M059J (cell line): ENCODE measurements at places on chromosomes 1 and 21.
A peak's percentile ranks its signal among the peaks of the same experiment; 100 is the strongest.

GRCh38 chr1:153470707-153471106 is 10.3 kb upstream of the S100A7 start:
- peak; percentile 51 for DNase-seq

GRCh38 chr1:21234779-21235178 is 55.5 kb downstream of the ECE1 start:
- peak; percentile 54 for DNase-seq

DNA sequence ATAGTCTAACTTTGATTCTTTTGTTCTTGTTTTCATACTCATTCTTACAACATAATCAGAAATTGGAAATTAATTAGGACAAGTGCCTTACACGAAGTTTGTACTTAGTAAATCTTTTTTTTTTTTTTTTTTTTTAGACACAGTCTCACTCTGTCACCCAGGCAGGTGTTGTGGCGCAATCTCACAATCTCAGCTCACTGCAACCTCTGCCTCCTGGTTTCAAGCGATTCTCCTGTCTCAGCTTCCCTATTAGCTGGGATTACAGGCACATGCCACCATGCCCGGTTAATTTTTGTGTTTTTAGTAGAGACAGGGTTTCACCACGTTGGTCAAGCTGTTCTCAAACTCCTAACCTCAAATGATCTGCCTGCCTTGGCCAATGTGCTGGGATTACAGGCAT is 12.4 kb downstream of the CHAF1B start:
- no peak for DNase-seq

DNA sequence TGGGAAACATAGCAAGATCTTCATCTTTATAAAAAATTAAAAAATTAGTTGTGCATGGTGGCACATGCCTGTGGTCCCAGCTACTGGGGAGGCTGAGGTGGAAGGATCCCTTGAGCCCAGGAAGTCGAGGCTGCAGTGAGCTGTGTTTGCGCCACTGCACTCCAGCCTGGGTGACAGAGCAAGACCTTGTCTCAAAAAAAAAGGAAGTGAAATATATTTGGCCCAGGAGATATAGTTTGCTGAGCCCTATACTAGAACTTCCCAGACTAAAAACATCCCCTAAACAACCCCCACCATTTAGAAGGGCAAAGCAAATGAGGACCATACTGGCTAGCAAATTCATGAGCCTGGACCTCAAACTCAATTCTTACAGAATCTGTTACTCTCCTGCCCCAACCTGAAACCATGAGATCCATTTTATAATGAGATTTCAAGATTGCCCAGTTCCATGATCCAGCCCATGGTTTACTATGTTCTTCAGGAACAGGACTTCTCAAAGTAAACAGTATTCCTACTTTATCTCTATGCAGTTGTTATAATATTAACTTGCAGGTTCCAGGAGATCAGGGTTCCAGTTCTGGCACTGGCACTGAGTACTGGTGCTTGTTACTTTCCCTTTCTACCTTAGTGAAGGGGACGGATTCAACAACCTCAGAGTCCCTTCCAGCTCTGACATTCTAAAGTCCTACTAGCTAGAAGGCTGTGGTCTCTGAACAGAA is 48.9 kb upstream of the TADA1 start:
- peak; percentile 48 for DNase-seq

DNA sequence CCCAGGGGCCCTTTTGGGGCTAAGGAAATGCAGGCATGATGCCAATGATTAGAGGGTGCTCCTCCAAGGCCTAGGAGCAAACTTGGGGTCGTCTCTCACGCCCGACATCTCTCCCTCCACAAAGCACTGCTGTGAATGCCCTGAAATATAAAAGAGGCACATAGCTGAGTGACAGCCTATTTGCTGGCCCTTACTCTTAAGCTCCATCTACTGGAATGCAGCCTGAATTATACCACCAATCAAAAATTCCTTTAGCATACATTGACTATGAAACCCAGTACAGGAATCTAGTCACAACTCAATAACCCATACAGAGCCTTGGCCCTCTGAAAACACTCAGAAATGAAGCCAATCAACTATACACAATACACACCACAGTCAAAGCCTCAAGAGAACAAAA is 105.5 kb downstream of the LRIG2 start:
- peak; percentile 9 for DNase-seq

- no peak for DNase-seq
These were observed 55.5 kb downstream of the CASQ2 start for GRCh38 chr1:115712911-115713609.

GRCh38 chr1:73953186-73953585 is 244.8 kb downstream of the LRRIQ3 start:
- no peak for DNase-seq

- DNase-seq = peak; percentile 50
These were observed 18.9 kb downstream of the PGBD2 start for GRCh38 chr1:248924696-248925532.

DNA sequence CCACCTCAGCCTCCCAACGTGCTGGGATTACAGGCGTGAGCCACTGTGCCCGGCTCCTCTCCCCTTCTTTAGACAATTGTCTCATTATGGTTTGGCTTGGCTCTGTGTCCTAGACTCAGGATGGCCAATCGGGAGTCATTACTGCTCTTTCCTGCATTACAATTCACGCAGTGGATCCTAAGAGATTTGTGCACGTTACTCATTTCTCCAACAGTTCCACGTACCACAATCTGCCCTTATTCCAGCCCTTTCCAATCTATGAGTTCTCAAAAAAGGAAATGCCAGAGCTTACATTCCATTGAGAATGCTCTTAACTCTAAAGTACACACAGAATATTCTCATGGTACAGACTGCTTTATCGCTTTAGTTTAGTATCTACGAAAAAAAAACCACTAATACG is 357.0 kb downstream of the GPATCH2 start:
- peak; percentile 12 for DNase-seq

GRCh38 chr1:186757851-186758250 is 70.9 kb upstream of the PLA2G4A start:
- no peak for DNase-seq

DNA sequence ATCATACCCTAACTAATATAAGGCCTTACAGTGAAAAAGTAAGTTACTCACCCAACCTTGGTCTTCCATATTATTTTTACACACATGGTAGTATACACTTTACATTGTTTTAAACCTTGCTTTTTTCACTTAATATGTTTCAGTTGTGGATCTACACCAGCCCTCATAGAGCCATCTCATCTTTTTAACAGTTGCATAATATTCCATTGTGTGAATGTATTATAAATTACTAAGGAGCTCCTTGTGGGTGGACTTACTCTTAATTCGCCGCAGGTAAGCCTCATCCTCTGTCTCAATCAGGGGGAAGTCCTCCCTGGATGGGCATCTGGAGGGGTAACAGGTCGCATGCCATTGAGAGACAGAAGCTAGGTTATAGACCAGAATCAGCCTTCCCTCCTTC is 13.2 kb downstream of the RXFP4 start:
- no peak for DNase-seq

DNA sequence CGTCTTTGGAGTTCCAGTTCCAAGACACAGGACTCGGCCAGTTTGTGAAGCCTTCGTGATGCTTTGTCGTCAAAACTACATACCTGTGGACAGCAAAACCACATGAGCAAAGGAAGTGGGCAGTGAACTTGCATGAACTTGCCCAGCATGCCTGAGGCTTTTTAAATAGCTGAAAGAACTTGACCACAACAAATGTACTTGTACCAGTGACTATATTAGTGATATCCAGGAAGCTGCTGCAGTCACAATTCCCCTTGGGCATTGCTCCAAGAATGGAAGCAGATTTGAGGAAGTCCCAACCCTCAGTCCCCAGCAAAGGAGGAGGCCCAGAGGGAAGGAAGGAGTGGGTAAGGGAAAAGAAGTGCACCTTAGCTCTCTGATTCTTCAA is 2.6 kb downstream of the FUCA1 start:
- DNase-seq = peak; percentile 100

GRCh38 chr1:71706029-71706671 is 576.2 kb downstream of the NEGR1 start:
- DNase-seq = no peak

DNA sequence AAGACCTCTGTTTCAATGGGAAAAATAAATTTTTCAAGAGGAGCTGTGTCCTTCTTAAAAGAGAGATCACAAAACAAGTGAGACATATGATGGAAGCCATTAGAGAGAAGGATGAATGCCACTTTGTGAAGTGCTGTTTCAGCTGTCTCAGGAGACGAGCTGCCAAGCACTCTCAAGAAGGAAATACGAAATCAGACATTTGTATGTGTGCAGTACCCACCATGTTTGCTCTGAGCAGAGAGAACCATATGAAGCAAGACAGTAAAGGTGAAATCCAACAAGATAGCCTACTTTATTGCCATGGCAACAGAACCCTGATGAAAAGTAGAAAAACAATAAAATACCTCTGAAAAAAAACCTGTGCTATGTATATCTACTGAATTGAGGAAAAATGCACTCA is 168.1 kb downstream of the AMY1C start:
- DNase-seq = no peak

- peak; percentile 45 for DNase-seq
These were observed 18.8 kb downstream of the ITSN1 start for GRCh38 chr21:33661146-33661545.

DNA sequence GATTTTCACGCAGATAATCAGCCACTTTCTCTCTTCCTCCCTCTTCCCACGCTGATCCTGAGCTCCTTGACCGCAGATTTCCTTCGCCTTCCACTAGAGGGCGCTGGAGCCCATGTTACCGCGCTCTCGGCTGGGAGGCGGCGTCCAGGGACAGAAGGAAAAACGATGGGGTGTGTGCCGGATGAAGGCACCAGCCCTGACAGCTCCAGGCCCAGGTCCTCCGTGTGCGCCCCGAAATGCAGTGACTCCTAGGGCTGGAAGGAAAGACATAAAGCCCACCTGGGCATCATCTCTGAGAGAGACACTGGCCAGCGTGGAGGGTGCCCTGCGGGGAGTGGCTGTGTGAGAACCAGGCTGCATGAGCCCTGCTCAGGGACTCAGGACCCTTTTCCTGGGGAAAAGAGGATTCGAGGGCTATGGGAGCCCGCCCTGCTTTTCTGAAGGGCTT is 44.9 kb upstream of the CYP2J2 start:
- DNase-seq = peak; percentile 57

GRCh38 chr1:155002464-155003226 is at the start of gene ZBTB7B:
Gene ZBTB7B, plus strand, starts transcription at chr1:155002802. Its CDS starts 11,859 bp downstream, at chr1:155014661.
- peak; percentile 56 for DNase-seq

GRCh38 chr1:67560580-67561255 is 124.3 kb upstream of the GADD45A start:
- no peak for DNase-seq

GRCh38 chr1:199301472-199302217 is 662.8 kb downstream of the PTPRC start:
- no peak for DNase-seq

DNA sequence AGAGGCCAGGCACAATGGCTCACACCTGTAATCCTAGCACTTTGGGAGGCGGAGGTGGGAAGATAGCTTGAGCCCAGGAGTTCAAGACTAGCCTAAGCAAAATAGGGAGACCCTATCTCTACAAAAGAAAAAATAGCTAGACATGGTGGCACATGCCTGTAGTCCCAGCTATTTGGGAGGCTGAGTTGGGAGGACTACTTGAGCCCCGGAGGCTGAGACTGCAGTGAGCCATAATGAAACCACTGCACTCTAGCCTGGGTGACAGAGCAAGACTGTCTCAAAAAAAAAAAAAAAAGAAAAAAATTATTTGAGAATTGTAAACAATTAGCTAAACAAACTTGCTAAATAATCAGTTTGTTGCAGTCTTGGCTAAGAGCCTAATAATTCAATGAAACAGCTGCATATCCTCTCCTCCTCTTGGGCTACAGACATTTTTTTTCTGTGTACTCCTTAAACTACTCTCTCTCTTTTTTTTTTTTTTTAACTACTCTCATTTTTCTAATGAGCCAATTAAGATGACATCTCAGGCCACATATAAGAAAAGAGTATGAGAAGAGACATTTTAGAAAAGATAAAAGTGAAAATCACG is 10.5 kb upstream of the DNAJB4 start:
- no peak for DNase-seq

DNA sequence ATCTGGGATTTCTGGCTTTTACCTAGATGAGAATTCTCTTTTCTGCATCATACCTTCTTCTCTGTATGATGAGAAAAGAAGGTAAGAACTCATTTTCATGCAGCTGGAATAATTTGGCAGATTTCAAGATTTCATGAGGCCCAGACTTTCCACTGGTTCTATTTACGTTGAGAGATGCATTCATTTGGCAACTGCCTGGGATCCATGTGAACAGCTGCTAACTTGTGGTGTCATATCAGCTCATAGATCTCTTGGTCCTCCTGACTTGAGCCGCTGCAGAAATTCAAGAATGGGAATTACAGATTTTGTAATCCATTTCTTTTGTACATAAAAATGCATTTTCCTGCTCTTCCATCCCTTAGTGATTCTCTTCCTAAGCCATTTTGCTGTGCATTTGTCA is 17.1 kb upstream of the C1orf87 start:
- DNase-seq = no peak

- DNase-seq = no peak
These were observed 2.2 kb downstream of the KRTAP19-1 start for GRCh38 chr21:30478004-30478403.

- DNase-seq = peak; percentile 64
These were observed 23.2 kb downstream of the INTS7 start for GRCh38 chr1:212012034-212012740.

GRCh38 chr1:43564551-43565348 is 34.1 kb downstream of the PTPRF start:
- DNase-seq = no peak

DNA sequence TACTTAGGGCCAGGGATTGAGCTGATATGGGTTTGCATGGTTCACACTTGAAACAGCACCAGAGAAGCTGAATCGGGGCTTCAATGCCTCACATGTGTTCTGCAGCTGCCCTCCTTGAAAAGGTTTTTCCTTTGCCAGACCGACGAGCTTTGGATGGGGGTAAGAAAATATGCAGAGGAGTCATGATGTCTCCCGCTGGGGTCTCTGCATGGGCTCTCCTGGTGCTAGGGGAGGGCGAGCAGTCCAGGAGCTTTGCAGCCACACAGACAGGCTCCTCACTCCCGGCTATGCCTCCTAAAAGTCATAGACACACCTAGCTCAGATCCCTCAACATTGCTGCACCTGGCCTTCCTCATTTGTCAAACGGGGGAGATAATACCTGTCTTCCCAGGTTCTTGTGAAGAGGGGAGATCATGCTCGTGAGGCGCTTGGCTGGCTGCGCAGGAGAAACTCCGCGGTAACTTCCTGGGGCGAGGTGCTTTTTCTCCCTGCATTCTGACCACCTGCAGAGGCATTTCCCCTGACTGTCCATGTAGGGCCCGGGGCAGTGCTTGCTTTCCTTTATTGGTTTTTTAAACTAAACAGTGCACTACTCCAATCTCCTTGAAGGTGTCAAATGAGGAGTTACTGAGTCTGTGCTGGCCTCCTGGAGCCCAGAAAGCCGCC is 112.4 kb downstream of the PLXNA2 start:
- no peak for DNase-seq

DNA sequence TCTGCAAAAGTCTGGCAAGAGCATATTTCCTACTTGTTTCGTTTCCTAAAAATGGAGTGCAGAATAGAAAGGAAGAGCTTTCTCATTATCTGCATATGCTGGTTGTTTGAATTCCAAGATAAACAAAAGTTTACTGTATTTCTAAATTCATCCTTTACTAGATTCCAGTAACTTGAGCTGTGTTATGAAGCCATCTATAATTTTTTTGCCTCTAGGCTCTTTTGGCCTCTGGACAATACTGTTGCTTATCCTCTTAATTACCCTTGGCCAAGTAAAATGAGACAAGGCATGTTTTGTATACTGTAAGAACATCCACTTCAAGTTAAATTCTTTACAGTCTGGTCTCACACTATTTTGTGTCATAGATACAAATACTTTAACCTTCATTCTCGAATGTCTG is 45.6 kb upstream of the HFM1 start:
- DNase-seq = peak; percentile 51
